T-helper 2 cell (primary cell): ENCODE measurements at places on chromosomes 1 and 21.

DNA sequence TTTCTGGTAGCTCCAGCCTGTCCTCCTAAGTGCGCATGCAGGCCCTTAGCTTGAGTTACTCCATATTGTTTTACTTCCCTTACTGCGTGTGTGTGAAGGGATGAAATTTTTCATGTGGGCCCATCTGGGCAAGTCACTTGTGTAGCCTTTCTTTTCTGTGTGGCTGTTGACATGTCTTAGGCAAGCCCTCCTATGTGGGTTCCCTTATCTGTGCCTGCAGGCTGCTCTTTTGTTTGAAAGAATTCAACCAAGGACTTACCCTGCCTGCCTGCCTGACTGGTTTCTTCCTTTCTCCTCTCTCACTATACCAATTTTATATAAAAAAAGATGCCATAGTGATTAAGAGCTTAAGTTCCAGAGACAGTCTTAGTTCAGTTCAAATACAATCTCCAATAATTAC is 249.3 kb downstream of the ATG4C start:
- DNase-seq: no peak

DNA sequence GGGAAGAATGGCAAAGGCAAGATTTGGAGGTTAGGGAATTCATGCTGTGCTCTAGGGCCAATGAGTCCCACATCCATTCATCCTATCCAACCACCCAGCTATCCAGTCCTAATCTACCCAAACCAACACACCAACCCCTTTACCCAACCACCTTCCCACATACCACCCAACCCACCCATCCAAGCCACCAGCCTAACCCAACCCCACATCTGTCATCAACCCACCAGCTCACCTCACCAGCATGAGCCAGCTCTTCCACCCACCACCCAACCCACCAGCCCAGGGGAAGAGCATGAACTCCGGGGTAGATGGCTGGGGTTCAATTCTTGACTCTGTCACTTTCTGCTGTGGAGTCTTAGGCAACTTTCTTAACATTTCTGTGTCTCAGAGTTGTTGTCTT is 35.9 kb upstream of the DISP3 start:
- DNase-seq: no peak

DNA sequence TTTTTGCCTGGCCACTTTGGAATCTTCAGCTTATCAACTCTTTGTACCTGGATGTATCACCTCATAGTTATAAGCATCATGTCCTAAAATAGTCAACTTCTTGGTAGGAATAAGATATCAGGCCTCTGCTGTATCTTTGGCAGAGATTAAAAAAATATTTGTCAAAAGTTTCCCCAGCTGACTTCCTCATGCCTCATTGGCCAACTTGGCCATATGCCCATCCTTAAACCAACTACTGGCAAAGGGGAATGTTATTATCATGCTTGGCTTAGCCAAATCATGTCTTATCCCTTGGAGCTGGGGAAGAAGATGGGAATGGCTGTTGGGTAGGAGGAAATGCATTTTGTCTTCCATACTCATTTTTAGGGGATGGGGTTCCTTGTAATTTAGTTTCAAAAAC is 23.4 kb downstream of the NFASC start:
- no peak for DNase-seq

- DNase-seq: no peak
Measured at GRCh38 chr1:8794605-8795004, 22.8 kb downstream of the RERE start.

DNA sequence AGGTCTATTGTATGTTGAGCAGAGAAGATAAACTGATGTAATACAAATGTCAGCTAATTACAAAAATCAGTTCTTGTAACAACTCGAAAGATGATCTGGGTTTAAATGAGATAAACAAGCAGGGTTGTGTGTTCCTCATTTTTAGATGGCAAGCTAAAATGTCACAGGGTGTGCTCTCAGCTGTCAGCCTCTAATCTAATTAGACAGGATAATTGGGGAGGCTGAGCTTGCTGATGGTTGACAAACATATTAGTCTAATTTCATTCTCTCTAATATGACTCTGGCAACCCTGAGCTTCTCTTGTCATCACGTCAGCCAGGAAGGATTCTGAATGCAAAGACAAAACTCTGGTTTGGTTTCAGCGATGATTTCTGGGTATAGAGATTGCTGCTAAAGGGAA is 335.3 kb upstream of the KAZN start:
- no peak for DNase-seq

DNA sequence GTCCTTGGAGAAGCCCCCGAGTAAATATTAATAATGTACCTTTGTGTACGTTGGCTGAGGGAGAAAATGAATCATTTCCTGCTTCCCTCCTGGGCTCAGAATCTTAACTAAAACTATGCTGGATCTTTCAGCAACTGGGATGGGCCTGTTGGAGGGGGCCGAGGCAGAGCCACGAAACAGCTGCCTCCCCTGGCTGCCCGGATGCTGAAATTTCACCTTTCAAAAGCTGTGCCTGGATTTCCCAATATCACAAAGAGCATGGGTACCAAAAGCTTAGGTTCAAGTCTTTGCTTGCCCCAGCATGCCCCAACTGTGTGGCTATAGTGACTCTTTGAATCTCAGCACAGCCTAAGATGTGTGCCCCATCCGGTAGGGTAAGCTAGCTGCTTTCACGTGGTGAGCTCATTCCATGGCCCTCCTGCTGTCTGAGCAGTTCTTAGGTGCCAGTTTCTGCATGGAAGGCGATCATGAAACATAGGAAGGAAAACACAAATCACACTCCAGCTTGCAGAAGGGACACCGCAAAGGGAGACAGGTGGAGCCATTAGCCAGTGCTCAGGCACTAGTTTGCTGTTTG is 473.5 kb downstream of the PTPRU start:
- no peak for DNase-seq
